Activated CD4-positive, alpha-beta T cell treated with anti-CD3 and anti-CD28 coated beads, Interleukin-10, Interleukin-2, amounts not matched to agents 100 ng/mL and 50 ng/mL, durations not matched to agents 16 hours and 8 hours (primary cell): ENCODE measurements at places on chromosomes 16 and 17.

DNA sequence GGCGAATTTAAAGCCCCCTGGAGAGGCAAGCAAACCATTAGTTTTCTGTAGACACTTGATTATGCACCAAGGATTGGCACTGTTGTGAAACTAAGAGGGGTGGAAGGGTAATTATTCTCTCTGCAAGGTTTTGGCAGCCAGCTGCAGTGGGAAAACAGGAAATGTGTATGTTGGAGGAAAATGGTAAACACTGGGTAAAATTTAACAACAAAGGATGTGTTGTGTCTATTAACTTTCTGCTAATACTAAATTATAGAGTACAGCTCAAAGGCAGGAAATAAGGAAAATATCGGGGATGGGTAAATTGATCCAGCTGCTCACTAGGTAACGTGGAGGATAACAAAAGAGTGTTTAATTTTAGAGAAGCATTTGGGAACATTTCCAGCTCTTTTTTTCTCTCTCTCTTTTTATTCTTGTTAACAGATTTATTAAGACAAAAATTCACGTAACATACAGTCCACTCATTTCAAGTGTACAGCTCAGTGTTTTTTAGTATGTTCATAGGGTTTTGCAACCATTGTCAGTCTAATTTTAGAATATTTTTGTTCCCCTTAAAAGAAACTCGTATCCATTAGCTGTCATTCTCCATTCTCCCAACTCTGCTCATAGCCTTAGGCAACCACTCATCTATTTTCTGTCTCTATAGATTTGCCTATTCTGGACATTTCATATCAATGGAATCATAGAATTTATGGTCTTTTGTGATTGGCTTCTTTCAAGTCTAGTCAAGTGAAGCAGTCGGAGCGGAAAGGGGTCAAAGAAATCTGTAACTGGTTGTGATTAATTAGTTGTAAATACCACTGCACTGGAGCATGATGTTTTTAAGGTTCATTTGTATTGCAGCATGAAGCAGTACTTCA, 41.8 kb downstream of the TANGO6 start:
- no peak for DNase-seq

DNA sequence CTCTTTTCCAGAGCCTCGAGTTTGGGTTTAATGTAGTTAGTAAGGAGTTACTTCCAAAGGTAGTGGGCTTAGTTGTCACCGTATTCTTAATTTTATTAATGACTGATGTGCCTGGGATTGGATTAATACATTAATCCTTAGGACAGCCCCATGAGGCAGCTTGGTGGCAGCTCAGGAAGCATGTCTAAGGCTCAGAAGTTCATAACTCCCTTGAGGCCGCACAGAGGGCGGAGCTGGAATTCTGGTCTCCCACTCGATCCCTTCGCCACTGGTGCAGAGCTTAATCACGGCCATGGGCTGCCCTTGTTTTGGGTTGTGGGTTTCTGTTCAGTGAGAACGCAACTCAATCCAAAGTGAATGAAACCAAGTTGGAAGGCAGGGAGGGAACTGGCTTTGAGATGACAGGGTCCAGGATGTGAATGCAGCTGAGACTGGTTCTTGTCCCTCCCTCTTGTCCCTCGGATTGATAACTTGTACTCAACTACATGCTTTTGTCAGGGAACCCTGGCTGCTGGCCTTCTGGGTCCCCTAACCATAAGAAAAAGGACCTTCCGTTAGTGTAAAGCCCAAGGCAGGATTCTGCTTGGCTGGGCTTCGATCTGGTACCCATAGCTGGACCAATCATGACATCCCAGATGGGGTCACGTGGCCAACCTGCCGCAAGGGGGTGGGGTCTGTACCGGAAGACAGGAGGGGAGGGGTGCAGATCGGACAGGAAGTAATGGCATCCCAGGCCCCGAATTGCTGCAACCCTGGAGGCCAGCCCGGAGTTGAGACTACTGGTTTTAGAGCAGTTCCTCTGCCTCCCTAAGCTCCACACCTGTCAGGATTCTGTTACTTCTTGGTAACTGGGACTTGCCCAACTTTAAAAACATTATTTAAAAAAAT, 45.4 kb downstream of the SNX20 start:
- peak; percentile 39 for DNase-seq

DNA sequence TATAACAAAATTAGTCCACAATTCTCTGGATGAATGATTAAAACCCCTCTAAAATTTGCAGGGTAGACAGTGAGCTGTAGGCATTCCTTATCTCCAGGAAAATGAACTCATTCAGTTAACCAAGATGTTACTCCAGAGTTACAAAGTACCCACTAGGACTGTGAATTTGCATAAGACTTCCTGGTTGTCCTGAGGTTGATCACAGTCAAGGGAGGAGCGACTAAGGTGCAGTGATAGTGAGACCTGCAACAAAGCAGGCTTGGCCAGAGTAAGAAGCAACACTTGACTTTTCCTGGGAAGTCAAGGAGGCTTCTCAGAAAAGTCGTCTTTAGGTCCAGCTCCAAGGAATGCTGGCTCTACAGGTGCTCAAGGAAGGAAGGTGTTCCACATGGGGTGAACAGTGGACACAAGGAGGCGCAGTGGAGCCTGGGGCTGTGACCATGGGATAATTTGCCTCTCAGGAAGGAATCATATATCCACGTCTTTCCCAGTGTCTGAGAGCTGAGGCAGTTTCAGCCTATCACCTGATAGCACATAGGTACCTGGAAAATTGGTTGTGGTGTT, 821.1 kb upstream of the EEF2KMT start:
- no peak for DNase-seq

GRCh38 chr16:87392821-87393679, 914 bp downstream of the MAP1LC3B start:
- DNase-seq, result peak; percentile 56

DNA sequence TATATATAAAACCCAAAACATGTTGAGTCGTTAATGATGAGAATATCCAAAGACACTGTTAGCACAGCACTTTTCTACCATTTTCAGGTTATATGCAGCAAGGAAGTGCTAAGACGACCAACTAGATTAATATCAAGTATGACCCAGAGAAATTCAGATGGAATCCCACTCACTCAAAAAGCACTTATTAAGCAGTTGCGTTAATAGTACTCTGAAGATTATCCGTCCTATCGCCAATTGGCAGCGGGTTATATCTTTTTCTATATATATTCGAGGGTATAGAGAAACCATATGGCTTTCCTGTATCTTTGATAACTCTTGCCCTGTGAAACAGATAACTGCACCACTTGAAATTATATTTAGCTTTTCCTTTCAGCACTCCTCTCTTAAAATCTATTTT, 1.1 kb downstream of the CRLF3 start:
- no peak for DNase-seq

- DNase-seq, result no peak
Measured at GRCh38 chr17:45888392-45888791, 6.0 kb upstream of the MAPT start.

DNA sequence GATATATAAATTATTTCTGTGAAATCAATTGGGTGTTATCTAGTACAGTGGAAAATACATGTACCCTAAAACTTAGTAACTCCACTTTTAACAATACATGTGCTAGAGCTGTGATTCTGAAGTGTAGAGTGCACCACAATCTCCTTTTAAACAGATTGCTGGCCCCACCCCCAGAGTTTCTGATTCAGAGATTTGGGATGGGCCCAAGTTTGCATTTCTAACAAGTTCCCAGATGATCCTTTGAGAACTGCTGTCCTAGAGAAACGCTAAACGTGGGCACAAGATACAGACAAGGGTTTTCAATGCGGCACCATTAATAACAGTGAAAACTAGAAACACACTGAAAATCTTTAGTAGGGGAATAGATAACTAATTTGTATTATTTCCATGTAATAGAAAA, 49.2 kb downstream of the NXPH3 start:
- no peak for DNase-seq

DNA sequence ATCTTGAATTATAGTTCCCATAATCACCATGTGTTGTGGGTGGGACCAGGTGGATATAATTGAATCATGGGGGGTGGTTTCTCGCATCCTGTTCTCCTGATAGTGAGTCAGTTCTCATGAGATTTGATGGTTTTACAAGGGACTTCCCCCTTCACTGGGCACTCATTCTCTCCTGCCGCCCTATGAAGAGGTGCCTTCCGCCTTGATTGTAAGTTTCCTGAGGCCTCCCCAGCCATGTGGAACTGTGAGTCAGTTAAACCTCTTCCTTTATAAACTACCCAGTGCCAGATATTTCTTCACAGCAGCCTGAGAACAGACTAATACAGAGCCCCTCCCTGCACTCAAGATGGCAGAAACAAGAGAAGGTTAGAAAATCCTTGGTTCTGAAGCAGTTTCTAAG, 26.4 kb downstream of the LDAF1 start:
- DNase-seq, result peak; percentile 53
